HT1080 (cell line): ENCODE measurements at places on chromosomes 6 and 20. TPM values are rescaled to one million over a fixed set of nuclear protein-coding genes. Genes with fewer than 3 reads are reported as not detected.

The CSNK2B gene
- total RNA-seq, result 272 and 357 TPM in 2 replicates

The CABLES2 gene
- 2.9 and 3.3 TPM in 2 replicates for total RNA-seq

The ZC3H12D gene
- total RNA-seq, result 0.07 and 0.16 TPM in 2 replicates

The LTB gene
- not detected in 2 replicates for total RNA-seq
